ENCODE measurements at places on chromosomes 3 and 15.

DNA sequence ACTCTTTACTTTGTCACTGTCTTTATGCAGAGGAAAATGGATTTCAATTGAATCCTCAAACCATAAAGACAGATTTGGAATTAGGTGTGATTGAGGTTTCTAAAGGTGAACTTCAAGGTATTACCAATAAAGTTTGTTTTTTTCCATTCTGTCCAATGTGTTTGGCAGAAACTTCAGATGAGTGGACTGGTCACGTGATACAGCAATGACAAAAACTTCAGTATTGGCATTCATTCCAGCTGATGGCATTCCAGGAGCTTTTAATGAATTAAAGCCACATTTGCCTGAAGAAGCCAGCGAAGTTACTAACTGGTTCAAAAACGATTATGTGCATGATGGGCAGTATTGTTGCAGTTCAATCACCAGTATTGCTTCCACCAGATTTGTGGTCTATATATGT, 4.5 kb upstream of the MASP1 start:
- DNase-seq, result no peak

GRCh38 chr3:50256978-50257890, 11.7 kb upstream of the SEMA3B start:
- DNase-seq, result no peak

- DNase-seq, result no peak
Observed at GRCh38 chr3:34200576-34200975, 402.1 kb downstream of the PDCD6IP start.

GRCh38 chr15:60372756-60373155, 25.0 kb downstream of the ANXA2 start:
- DNase-seq, result no peak

DNA sequence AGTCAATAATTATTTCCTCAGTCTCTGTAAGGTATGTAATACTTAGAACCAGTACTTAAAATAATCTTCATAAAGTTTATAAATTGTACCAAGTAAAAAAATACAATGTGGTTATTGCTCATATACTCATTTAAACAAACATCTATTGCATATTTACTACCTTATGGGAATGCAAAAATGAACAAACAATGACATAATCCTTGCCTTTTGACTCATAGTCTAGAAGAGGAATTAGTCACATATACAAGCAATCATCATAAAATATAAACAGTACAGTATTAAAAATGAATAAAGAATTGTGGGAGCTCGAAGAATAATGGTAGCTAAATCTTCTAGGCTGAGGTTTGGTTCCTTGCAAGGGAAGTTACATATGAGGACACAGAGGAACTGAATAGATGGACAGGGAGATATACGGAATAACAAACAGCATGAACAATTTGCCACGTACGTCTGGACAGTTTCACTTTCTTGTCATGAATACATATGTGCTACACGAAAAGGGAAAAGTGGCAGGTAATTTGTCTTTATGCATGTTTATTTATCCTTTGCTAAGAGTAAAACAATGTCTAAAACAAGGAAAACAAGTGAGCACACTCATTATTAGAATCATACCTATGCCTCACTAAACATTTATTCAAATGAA, 17.2 kb downstream of the IMPG2 start:
- DNase-seq, result peak; percentile 30

- no peak for DNase-seq
Observed at GRCh38 chr3:87982421-87982820, 76.4 kb downstream of the CGGBP1 start.

GRCh38 chr3:46222435-46223161, 14.5 kb upstream of the CCR1 start:
- DNase-seq, result no peak

DNA sequence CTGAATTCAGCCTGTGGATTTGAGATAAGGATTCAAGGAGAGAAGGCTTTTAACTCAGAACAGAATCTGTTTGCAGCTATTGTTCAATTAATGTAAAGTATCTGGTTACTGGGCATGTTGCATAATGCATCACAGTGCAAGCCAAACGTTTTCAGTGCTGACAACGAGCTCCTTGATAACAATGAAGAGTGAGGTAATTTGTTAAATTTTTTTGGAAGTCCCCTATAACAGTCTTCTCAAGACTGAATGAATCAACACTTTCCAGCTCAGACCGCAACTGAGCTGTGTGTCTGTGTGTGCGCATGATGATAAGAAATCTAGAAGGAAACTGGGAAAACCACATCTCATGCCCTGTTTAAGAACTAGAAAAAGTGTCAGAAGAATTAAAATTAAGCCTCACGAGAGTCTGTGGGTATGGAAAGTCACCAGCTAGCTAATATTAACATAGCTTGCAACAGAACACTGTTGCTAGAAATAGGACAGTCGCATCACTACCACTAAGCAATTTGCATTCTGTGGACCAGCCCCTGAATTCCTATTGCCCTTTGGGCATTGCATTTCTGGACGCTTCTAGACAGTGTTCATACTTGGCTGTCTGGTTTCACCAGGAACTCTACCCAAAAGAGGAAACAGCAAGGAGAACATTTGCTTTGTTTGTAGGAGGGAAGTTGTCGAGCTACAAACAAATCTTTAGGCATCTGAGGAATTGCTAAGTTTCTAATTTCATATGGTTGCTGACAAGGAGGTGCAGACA, 43.7 kb upstream of the ATP2C1 start:
- DNase-seq, result peak; percentile 50

DNA sequence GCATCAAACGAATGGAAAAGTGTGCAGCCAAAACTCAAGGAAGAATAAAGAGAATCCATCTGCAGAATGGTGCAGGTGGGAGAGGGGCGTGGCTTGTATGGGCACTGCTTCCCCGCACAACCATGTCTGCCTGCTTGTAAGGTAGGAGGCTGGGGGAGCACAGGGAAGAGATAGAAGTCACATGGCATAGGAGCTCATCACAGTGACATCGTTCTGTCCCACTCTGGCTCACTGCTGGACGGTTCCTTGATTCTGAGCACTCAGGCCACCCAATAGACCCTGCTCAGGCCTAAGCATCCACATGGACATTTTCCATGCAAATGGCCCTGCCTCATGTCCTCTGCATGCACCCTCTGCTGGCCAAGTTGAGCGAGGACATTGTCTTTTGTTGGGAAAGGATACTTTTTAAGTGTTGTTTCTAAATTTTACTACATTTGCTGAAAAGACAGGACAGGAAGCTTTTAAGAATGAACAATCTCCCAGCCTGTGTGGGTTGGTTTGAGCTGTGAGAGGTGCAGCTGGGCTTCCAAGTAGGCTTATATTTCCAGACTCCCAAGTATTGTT, 3.1 kb downstream of the MYLK start:
- no peak for DNase-seq

- DNase-seq, result no peak
Observed at GRCh38 chr3:126017362-126017761, 48.4 kb downstream of the ROPN1B start.

DNA sequence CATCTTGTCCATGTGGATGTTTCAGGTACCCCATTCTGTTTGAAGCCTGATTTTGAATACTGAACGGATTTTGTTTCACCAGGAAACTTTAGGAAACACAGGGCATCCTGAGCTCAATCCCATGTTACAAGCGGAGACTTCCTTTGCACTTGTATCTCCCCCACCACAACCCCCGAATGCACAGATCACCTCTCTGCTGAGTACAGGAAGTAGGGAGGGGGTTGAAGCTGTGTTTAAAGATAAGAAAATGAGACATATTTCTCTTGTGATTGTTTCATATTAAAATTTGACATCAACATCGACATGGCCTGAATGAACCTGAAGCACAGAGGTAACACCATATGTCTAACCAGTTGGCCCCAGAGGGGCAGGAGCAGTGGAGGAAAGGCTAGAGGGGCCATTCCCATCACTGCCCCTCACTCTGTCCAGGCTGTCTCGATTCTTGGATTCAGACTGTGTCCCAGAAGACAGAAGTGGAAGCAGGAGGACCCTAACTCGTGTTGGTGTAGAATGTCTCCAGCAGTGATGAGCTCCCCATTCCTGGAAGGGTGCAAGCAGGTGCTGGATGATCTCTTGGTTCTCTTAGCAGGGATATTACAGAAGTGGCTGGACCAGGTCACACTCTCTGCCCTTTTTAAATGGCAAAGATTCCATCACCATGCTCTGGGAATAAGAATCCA, 59.6 kb upstream of the IQSEC1 start:
- DNase-seq, result no peak

GRCh38 chr3:172221547-172221946, 182.2 kb downstream of the FNDC3B start:
- DNase-seq, result no peak

DNA sequence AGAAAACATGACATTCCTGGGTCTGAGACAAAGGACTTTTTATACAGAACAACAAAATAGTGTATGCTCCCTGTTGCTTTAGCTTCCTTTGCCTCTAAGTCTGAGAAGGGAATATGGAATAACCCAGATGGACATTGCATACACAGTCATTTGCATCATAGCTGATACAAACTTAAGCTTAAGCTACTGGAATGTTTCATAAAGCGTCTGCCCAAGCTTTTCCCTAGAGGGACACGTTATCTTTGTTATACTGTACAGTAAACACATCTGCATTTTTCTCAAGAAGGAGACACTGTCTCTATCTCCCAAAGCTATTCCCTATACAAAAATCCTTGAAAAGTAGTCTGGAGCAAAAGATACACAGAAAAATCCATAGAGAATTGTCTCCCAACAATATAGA, 775.0 kb downstream of the DIPK2A start:
- no peak for DNase-seq

DNA sequence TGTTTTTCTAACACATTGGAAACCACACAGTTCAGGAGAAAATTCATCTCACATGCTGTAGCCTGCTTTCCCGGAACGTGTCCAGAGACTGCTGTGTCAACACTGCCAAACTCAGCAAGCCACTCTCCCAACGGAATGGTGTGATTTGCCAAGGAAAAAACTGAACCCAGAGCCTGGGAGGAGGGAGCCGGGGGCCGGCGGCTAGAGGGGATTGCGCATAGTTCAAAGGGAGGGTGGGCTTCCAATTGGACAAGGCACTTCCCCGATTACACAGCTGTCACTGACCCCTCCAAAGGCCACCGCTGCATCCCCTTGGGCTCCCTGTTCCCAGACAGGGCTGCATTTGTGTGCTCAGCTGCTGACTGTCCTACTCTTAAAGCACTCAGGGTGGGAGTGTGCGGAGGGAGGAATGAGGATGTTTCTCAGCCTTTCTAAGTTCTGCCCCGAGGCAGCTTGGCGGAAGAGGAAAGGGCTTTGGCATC, 256.2 kb downstream of the ZNF621 start:
- DNase-seq, result no peak

- DNase-seq, result no peak
Observed at GRCh38 chr15:38857814-38858213, 293.2 kb upstream of the RASGRP1 start.

DNA sequence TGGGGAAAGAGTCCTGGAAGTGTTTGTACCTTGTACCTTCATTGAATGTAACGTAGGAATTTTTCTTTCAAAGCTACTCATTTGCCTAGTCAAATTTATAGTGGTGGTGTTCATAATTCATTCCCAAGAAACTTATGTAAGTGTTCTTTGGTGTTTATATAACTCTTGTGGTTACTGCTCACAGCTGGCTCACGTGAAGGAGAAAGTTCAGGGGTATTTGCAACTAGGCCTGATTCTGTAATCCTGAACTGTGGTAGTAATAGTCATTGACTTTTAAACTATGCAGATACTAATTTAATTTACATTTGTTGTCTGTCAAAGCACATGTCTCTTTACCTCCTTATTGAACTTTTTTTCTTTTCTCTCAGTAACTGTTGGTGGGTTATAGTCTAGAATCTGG, 50.5 kb upstream of the TEX264 start:
- DNase-seq, result no peak

- peak; percentile 78 for DNase-seq
Observed at GRCh38 chr3:194487289-194488054, 670 bp upstream of the ATP13A3 start.

DNA sequence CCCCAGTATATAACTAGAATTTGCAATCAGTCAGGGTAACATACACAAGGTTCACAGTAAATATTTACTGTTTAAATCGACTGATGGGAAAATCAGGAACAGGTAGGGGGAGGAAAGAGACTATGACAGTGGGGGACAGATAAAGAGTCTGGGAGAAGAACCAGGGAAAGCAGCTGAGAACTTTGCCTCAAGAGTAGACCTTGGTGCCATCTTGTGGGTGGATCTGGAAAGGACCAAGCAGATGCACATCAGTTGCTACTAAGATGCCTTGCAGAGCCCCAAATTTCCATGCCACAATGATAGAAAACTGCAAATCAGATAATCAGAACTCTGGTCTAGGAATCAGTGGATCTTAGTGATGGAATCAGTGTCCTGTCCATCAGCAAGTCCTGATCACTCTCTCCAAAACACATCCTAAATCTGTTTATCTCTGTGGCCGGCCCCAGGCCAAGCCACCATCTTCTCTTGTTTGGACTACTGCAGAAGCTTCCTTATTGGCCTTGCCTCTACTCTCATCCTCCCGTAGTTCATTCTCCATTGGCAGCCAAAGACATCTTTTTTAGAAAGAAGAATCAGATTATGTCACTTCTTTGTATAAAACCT, 62.7 kb downstream of the PDE8A start:
- DNase-seq, result peak; percentile 38

GRCh38 chr3:183698756-183699155, 1.2 kb downstream of the YEATS2 start:
- no peak for DNase-seq

DNA sequence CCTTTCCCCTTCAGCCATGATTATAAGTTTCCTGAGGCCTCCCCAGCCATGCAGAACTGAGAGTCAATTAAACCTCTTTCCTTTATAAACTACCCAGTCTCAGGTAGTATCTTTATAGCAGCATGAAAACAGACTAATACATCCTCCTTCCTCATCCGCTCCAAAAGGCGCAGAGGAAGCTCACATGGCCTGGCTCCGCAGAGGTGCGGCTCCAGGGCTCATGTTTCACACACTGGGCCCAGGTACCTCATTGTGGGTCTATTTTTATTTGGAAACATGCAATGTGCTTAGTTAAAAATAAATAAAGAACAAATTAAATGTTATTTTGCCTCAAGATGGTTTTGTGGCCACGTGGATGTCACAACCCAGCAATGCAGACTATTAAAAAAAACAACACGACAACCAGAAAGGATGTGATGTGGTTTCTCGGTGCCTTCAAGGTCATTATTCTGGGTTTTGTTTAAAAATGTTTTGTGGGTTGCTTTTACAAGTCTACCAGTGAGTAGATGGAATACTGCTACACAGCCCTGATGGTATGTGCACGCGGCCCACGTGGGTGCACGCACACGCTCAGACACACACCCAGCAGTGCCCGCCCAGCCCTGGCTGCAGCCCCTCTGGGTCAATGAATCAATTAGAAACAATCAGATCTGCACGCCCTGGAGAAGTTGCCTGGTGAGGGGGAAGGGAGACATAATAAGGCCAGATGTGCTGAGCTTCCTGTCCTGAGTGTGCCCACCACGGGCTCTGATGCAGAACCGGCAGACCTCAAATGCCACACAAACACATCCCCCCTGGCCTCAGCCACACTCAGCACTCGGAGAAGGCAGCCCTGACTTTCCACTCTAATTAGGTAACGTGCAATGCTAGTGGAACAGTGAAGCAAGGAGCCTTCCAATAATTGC, 140.1 kb downstream of the ADAMTS17 start:
- no peak for DNase-seq

- DNase-seq, result peak; percentile 56
Observed at GRCh38 chr3:58214484-58215316, 3.9 kb upstream of the DNASE1L3 start.
